Epithelial cell of prostate (primary cell): ENCODE measurements at places on chromosomes 5 and 9.

DNA sequence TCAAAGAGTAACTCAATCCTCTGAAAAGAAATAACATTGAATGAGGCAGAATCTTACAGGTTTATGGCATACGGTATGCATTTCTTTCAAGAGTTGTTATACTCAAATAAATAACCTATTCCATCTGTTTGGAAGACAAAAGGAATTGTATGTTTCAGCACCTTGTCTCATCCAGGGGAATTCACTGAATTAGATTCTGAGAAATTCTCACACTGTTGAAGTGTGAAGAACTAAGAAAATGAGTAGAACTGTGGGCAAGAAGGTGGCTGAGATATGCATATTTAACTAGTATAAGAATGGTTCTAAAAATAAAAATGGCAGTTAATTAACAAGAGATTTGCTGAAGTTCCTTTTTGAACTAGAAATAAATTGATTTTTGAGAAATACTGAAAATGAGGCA lies 279.3 kb upstream of the DAP start:
- DNase-seq: no peak

DNA sequence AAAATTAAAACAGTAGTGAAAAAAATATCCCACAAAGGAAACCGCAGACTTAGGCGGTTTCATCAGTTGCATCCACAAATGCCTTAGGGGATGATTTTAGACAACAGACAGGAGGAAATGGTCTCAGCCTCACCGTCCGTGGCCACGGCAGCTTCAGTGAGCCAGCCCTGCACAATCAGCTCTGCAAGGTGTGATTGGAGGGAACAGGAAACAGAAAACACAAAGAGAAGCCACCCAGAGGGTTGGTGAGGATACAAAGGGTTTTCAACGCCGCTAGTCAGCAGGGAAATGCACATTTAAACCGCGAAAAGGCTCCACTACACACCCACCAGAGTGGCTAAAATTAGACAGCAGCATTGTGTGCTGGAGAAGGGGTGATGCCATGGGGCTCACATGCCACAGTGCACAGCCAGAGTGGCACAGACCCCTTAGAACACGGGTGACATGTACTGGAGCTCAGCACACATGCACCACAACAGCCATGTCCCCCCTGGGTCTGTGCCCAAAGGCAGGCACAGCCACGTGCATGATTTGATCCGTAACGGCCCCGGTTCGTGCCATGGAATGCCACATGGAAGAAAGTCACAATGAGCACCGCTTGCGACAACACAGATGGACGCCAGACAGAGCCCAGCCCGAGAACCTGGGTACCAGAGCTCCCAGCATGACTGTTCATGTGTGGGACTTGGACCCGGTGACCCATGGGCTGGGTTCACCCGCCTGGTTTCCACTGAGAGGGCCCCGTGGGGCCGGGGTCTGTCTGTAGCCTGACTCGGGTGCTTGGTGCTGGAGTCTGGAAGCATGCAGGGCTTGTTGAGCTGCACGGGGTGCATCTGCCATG lies 18.3 kb upstream of the TERT start:
- DNase-seq: no peak

- no peak for DNase-seq
These were observed 65.1 kb upstream of the OLFM1 start for GRCh38 chr9:135022191-135022870.

- DNase-seq: no peak
These were observed 374.8 kb downstream of the KIAA0825 start for GRCh38 chr5:94243612-94244011.

GRCh38 chr5:36417668-36418067 lies 116.0 kb upstream of the RANBP3L start:
- no peak for DNase-seq

- DNase-seq: no peak
These were observed 7.9 kb downstream of the GOLM1 start for GRCh38 chr9:86091477-86091876.

DNA sequence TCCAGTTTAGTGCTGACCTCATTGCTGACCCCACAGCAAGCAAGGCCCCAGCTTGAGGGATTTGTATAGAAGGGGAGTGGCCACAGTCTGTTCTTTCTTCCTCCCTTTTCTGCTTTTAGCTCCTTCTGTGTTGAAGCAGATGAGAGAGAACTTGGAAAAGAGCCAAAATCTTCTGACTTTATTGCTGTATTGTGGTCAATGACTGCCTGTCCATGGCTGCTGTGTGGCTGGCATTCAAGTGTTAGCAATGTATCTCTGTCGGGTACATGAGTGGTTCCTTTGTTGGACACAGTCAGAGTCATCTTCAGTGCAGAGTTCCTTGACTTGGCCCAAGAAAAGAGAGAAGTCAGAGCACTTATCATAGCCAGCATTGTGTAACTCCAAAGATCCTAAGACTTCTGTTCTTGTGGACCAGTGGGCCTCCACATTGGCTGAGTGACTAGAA lies 154.1 kb downstream of the LRRC70 start:
- DNase-seq: peak; percentile 14

DNA sequence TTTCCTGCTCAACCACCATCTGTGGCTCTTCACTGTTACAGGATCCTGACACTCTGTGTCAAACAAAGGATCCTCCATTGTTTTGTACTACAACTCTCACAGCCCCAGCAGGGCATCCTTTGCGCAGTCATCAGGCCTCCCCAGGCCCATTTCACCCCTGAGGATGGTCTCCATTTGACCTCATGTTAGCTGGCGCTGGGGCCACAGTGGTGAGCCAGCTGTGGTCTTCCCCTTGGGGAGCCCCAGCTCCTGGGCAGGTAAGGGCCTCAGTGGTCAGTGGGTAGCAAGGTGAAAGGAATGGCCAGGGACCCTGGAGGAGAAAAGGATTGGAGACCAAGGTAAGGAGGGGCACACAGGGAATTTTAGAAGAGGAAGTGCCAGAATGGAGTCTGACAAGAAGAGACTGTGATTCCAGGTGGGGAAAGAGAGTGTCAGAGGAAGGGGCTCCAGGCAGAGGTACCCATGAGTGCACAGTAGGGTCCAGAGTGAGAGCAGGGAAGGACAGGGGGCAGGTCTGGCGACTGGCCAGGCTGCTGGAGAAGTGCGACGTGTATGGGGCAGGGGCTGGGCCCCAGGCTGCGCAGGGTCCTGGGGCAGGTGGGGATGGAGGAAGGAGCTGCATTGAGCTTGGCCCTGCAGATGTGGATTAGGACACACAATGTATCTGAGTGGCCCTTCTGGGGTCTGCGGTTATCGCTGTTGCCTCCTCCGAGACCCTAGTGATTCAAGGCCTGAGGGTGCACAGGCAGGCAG lies 109.9 kb downstream of the PHF2 start:
- no peak for DNase-seq

GRCh38 chr5:53817183-53817582 lies 256.7 kb downstream of the NDUFS4 start:
- DNase-seq: no peak

- DNase-seq: no peak
These were observed 81.6 kb upstream of the MIER3 start for GRCh38 chr5:57033503-57033902.

DNA sequence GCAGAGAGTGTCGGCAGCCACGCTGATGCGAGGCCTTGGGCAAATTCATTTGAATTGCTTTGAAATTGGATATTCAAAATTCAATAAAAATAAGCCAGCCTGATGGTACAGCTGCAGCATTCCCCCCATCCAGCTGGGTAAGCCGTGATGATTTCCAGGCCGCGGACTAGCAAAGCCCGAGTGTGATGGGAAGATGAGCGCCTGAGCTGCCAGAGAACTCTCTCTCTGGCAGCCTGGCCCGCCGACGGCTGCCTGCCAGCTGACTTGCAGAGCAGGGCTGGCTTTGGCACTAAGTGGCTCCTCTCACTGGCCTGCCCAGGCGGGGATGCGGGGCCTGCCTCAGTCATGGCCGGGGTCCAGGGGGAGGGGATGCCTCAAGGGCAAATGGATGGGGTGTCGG lies 268.3 kb upstream of the WWC1 start:
- no peak for DNase-seq

GRCh38 chr9:87588339-87588738 lies 90.7 kb downstream of the DAPK1 start:
- no peak for DNase-seq

GRCh38 chr9:14215614-14216013 lies 98.3 kb downstream of the NFIB start:
- DNase-seq: no peak
